ENCODE measurements at places on chromosomes 11 and 22.

DNA sequence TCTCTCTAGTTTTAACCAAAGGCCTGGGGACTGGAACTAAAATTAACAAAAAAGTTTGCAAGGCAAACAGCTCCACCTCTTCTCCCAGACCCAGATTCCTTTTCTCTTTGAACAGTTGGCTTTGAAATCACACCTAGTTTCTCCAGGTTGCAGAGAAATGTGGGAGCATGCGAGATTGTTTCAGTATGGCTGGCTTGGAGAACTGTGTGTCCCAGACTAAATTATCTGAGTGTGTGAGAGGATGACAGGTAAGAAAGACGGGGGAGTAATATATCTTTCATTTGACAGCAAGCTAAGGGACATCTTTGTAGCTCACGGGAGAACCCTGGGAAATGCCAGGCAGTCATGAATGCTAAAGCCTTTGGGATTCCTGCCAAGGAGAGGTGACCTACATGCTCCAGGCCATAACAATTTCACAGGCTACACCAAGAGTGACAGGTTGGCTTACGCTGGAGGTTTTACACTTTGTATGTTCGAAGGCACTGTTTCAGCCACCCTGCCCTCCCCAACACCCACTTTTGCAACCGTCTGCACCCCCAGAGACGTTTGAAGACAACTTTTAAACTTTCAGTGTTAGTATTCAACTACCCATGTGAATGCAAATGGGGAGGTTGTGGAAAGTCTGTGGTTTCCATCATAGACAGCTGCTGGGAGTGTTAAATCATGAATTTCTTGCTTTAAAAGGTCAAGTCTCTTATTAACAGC, 109.3 kb upstream of the SNX19 start:
- no peak for DNase-seq

- DNase-seq: no peak
Observed at GRCh38 chr22:48784701-48785503, 1042.8 kb downstream of the BRD1 start.

DNA sequence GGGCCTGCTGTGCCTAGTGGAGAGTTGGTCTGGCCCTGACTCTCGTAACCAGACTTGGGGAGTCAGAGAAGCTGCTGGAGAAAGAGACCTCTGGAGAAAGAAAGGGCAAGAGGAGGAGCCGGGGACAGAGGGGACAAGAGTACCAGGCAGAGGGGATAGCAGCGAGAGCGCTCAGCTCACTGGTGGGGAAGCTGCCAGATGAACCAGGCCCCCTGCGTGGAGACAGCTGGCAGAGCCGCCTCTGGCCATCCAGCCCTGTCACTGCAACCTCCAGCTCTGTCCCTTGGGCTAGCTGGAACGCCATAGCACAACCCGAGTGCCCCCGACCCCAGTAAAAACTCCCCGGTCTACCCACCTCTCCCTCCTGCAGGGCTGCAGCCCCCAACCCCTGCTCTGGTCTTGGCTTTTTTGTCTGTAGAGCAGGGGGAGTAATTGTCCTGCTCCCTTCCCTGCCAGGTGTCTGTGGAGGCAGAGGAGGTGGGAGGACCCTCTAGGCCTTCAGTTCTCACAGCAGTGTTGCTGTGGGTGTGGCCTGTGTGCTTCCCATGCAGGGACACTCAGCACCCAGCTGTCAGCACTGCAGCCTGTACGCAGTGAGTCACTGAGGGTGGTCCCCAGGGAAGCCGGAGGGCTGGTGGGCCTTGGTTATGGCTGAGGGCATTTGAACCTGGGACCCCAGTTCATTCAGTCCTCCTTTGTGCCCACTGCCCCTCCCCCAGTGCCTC, 4.8 kb upstream of the SUN2 start:
- DNase-seq: no peak

DNA sequence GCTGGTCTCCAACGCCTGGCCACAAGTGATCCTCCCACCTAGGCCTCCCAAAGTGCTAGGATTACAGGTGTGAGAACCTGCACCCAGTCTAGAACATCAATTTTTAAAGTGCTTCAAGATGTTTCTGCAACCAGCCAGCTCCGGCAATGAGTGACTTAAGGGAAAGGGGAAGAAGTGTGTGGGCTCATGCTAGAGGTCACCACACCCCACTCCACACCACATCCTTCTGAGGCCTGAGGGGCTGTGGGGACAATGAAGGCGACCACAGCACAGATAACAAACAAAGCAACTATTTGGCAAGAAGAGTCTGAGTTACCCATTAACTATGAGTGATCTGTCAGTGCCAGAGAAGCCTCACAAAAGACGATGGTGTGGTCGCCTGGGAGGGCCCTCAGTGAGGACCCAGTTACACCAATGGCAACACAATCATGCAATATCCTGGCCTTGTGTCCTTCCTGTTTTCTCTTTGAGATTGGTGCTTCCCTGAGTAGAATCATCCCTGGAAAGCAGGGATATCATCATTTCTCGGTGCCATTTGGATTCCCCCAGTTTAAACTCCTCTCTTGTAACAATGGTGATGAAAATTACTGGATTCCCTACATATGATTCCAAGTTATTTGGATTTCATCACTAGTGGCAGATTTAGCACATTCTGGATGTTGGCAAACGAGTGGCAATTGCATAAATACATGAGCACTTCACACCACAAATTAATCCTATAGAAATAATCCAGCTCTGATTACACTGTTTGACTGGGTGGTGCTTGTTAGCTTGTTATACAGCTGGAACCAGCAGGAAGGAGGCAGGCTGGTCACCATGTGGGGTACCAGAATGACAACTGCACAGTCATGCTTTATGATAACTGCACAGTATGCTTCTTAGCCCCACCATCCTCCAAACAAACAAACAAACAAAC, 18.4 kb downstream of the ABTB2 start:
- no peak for DNase-seq

- DNase-seq: no peak
Observed at GRCh38 chr11:3105791-3106735, 48.8 kb upstream of the CARS1 start.

DNA sequence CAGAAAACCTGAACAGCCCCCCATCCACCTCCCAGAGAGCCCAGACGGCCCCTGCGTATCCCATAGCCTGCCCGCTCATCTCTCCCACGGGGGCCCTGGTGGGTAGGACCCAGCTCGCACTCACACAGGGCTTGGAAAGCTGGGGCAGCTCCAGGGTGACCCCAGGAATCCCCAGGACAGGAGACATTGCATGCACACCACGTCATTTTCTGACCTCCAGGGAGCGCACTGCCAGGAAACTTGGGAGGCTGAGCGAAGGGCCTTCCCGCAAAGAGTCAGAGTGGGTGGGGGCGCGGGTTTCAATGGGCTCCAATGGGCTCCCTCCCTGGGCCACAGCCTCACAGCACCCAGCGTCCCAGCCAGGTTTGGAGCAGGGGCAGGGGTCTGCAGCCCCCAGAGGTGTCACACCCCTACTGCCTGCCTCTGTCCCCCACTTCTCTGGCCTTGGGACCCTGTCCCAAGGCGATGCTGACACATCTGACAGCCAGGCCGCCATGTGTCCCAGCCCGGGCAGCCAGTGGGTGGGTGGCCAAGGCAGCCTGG, 8.2 kb upstream of the SYT8 start:
- no peak for DNase-seq

GRCh38 chr11:98589967-98590366, 430.8 kb upstream of the CNTN5 start:
- no peak for DNase-seq

DNA sequence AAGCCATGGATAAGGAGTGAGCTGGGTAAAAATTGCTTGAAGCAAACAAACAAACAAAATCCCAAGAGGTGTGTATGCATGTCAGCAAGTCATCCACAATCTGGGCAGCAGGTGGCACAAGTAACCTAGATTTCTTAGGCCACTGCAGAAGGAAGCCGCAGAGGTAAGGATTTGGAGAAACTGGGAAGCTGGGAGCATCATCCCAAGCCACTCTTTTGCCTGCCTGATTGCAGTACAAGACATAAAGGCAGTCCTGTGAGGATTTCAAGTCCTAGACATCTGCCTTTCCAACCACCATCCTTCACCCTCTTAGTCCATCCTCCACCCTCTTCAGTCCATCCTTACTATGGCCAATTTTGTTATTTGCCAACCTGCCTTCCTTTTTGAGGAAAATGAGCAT, 67.2 kb upstream of the BMAL1 start:
- peak; percentile 88 for DNase-seq

DNA sequence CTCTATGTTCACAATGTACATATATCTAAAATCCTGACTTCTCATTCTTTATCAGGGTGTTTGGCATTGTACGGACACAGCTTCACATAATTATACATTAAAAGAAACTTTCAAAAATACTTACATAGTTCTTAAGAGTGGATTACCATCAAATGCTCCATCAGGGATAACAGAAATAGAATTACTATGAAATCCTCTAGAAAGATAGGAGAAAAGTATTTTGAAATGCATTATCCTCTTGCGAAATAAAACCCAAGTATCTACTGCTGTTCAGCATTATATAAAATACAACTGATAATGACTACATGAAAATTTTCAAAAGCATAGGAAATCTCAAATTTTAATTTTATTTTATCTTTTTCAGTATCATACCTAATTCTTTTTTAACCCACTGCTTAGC, 17.8 kb upstream of the CCDC34 start:
- DNase-seq: no peak

DNA sequence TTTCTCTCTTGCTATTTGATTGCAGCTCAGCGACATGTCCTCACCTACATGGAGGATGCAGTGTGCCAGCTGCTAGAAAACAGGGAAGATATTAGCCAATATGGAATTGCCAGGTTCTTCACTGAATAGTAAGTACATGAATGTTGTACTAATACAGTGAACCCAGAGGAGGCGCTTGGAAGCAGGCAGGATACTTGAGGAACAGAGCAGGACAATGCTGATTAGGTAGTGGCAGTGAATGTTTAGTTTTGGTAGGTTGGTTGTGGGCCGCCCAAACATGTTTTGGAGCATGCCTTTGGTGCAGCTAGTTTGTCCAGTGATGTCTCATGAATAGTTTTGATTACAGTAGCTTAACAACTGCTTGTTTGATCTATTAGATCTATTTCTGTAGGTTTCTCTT, 50.6 kb downstream of the CSTPP1 start:
- DNase-seq: no peak

- peak; percentile 77 for DNase-seq
Observed at GRCh38 chr11:45146072-45147016, at the start of gene PRDM11. Gene PRDM11, plus strand, starts transcription at chr11:45146639. Its CDS starts 35,128 bp downstream, at chr11:45181767.

DNA sequence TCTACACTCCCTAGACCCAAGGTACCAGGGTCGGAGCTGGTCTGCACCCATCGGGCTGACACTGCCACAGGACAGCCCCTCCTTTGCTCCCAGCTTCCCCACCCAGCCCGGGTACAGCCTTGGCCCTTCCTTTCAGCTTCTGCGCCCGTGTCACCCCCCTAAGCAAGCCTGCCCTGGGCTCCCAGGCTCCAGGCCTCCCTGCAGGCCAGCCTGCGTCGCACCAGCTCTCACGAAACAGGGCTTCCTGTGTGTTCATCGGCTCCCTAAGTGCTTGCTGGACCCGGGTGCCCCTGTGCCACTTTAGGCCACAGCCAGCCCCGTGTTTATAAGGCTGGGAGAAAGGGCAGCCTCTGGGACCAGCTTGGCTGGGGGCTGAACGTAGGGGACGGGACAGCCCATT, 21.1 kb downstream of the FLRT1 start:
- no peak for DNase-seq

DNA sequence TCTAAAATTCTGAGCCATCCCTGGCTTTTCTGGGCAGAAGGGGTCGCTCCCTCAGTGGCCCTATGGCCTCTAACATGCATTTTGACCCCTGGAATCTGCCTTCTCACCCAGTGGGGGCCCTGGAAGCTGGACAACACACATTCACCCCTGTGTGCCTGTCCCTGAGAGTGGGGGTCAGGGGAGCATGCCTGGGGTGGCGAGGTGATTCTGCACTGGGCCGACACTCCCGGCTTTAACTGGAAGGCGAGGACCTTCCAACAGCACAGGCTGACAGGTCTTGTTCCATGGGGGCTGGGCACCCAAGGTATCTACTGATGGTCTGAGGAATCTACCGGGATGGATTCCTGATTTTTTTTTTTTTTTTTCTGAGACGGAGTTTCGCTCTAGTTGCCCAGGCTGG, 10.7 kb downstream of the PPM1F start:
- peak; percentile 35 for DNase-seq

- no peak for DNase-seq
Observed at GRCh38 chr11:83508804-83509203, 222.6 kb upstream of the CCDC90B start.

DNA sequence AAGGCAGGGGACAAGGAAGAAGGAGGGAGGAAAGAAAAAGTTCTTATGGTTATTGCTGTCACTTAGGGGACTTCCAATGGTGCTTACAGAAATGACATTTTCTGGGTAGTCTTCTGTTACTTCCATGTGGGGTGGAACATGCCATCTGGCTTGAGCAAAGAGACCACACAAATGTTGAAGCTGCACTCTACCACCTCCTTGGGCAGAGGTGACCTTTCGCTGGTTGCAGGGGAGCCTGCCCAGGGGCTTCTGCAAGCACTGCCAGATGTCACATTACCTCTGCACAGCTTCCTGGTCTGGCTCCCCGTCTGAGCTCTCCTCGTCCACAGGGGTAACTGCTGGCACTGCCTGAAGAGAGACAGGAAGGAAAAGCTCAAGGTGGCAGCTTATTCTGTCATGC, 32.6 kb upstream of the APOA1 start:
- no peak for DNase-seq

- no peak for DNase-seq
Observed at GRCh38 chr11:134349109-134349801, 17.5 kb downstream of the GLB1L2 start.

- no peak for DNase-seq
Observed at GRCh38 chr11:8045839-8046238, 35.2 kb upstream of the TUB start.

- no peak for DNase-seq
Observed at GRCh38 chr11:113681711-113682413, 24.2 kb downstream of the TMPRSS5 start.
